ENCODE measurements at places on chromosomes 4 and X.

DNA sequence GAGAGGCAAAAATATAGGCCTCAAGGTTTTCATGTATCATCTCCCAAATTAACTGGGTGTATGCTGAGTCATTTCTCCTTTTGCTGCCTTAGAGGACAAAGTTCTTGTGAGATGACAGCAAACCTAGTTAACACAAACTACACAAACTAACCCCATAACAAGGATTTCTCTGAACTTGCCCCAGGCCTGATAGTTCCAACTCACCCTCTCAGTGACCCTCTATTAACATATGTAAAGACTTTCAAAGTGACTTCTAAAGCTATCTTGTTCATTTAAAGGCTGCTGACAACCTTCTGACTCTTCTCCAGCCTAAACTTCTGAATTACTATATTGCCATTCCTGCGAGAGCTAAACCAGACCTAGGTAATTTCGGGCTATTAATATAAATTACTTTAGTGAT lies 43.2 kb upstream of the CCDC149 start:
- DNase-seq = no peak

DNA sequence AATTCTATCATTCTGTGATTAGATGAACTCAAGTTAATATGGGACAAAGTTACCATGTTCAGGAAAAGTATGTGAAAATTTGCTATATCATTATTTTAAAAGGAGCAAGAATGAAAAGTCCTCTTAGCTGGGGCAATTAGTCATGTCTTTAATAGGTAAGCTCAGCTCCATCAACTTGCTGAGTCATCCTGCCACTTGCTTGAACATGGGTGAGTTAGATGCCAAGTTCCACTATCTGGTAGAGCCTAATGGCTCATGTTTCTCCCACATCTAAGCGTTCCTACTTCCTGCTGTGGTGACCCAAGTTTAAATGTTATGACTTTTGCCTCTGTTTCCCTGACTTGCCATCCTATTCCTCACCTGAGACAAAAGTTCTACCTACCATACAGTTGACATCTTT lies 276.8 kb downstream of the ZNF674 start:
- DNase-seq = no peak

DNA sequence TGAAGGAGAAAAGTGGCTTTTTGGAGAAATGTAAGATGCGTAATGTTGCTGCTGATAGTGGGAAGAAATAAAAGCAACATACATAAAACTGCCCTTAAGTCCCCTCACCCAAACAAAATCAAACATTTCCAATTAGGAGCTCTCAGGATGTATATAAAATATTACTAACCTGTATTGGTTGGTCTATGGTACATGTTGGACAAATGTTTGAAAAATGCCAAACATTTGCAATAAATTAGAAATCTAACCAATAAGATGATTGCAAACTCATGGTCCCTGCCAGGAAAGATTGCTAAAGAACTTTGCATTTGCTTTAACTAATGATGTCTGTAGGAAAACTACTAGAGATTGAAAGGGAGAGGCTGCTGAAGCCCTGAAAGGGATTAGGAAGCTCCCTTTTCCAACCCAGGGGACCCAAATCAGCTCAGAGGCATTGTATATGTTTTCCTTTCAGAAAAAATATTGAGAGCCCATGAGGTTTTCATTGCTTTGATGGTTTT lies 1.8 kb downstream of the SFRP2 start:
- no peak for DNase-seq

DNA sequence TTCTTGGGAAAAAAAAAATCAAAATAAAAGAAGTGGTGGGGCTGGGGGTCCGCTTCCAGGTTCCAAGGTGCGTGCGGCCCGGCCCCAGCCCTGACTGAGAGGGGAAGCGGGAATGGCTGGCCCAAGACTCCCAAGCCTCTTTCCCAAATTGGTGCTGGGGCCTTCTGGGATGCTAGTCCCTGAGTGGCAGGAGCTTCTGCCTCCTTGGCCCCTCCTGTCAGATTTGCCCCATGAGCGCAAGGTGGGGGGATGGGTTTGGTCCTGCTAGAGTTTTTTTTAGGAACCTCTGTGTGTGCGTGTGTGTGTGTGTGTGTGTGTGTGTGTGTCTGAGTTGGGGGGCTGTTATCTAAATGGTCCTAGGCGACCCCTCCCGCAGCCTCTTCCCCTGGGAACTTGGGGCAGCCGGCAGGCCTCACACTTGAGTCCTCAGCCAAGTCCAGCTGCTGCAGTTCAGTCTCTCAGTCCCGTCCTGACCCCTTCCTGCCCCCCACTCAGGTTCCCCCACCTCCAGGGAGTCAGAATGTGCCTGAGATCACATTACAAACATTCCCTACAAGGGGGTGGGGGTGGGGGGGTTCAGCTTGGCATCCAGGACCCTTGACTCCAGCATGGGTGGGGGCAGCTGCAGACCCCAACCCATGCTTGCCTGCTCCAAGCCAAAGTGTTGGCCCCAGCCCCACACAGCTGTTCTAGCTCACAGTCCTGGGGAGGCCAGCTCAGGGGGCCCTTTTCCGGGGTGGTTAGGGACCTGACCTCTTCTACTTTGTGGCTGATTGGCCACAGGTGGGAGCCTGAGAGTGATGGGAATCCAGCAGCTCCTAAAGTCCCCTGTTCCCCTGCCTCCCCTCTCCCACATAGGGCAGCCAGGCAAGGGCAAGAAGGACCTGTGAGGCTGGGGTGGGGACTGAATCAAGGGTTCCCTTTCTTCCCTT lies 4.0 kb downstream of the EFNB1 start:
- no peak for DNase-seq

GRCh38 chr4:14368391-14368790 lies 633.9 kb upstream of the CPEB2 start:
- DNase-seq = no peak
